T-helper 2 cell (primary cell): ENCODE measurements at places on chromosomes 7 and 10.

GRCh38 chr10:725786-726185 lies 36.3 kb upstream of the DIP2C start:
- no peak for DNase-seq

DNA sequence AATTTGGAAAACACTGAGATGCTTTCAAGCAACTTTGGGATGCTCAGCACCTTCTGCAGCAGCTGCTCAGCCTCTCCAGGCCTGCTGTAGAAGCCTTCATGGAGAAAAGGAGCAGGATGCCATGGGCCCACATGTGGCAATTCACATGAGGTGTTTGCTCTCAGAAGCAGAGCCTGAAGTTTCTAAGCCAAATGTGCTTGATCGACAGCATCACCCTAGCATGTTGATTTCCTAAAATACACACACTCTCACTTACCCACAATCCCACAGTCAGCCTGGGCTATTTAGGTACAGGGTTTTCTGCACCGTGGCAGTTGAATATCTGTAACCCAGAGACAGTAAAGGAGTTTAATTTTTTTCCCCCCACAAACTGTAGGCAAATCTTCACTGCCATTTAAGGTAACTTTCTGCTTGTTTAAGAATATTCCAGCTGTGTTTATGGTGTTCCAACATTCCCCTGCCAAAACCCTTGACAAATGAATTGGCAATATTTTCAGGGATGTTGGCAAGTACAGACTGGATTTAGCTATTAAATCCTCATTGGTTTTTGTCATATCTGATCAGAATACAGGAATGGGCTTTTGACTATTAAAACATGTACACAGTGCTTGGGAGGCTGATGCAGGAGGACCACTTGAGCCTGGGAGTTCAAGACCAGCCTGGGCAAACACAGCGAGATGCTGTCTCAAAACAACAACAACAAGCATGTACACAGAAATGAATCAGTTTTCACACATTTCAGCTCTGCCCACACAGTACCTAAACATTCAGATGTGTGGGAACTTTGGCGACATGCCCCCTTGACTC lies 244.2 kb downstream of the CELF2 start:
- no peak for DNase-seq

DNA sequence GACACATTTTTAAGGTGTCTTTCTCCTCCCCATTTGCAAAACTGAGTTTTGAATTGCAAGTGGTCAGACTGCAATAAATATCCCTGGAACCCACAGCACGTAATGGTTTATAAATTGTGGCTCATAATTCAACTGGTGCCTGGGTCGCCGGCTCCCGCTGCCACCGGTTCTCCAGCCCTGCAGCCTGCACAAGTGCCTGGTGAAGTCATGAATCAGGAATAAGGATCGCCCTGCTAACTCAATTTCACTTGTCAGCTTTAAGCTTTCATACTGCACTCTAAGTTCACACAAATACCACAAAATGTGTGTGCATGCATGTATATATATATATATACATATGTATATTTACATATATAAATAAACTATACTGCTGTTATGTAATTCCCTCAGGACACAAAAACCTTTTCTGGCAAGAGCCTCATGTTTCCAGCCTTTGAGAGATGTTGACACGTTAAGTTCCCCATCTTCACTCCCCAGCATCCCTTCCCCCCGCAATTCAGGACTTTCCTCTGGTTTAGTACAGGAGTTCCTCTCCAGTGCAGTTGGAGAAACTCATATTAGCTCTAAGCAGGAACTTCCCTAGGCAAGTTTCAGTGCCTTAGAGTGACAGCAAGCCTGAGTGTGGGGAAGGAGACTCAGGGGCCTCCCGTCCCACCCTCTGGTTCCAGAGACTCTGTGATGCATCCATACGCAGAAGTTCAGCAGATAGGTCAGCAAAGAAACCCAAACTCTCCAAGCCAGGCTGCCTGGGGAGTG lies 129.2 kb upstream of the UNC5B start:
- no peak for DNase-seq

GRCh38 chr10:61285749-61286148 lies 167.4 kb downstream of the TMEM26 start:
- no peak for DNase-seq

GRCh38 chr7:21198921-21199320 lies 229.0 kb upstream of the SP4 start:
- DNase-seq, result no peak

GRCh38 chr10:35056686-35057085 lies 33.5 kb downstream of the CUL2 start:
- DNase-seq, result no peak

- no peak for DNase-seq
Observed at GRCh38 chr10:19451937-19452336, 364.3 kb upstream of the PLXDC2 start.

DNA sequence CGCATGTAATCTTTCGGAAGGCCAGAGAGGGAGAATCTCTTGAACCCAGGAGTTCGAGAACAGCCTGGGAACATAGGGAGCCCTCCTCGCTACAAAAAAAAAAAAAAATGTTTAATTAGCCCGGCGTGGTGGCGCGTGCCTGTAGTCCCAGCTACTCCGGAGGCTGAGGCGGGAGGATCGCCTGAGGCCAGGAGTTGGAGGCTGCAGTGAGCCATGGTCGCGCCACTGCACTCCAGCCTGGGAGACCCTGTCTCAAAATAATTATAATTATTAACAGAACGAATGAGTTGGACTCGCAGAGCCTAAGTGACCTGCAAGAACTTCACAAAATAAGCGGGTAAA lies 794 bp downstream of the PCGF6 start:
- DNase-seq, result no peak

DNA sequence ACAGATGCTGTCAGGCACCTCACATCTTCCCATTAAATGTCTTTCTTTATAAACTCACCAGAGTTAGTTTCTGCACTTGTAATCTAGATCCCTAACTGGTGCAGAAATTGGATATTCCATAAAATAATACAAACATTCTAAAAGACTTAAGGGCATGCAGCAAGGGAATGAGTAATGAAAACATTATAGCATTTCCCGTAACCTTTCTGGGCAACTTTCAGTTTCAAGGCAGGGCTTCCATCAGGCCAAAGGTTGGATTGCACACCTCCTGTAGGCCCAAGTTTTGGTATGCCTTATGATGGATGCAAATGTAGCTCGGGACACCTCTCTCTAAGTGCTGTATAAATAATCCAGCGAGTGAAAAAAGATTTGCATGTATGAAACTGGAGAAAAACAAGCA lies 129.9 kb upstream of the LYZL2 start:
- DNase-seq, result no peak

DNA sequence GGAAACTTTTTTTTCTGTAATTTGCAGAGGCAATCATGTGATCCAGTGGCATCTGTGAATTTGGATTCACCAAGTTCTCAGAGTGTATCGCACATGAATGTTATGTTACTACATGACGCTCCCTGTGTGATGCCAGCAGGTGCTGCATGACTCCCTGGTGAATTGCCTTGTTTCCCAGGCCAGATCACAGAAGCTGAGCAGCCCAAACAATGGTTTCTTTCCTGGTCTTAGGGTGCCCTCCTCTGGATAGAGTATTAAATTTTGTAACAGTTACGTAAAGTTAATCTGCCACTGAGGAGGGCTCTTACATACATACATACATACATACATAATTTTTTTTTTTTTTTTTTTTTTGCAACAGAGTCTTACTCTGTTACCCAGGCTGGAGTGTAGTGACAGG lies 3.6 kb downstream of the ZSCAN21 start:
- DNase-seq, result no peak

DNA sequence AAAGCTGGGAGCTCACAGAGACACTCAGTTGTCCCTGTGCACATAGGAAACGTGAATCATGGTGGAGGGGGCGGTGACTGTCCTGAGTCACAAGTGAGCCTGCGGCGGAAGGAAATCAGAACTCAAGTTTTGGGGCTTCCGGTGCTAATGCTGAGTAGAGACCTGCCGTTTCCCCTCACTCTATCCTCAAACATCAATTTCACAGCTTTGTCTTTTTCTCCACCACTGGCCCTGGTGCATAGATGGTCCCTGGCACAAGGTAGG lies 21.9 kb downstream of the ADCYAP1R1 start:
- no peak for DNase-seq

- DNase-seq, result no peak
Observed at GRCh38 chr10:120494313-120494710, 37.3 kb downstream of the PLPP4 start.

GRCh38 chr7:151722533-151722932 lies 154.4 kb downstream of the PRKAG2 start:
- DNase-seq, result no peak

DNA sequence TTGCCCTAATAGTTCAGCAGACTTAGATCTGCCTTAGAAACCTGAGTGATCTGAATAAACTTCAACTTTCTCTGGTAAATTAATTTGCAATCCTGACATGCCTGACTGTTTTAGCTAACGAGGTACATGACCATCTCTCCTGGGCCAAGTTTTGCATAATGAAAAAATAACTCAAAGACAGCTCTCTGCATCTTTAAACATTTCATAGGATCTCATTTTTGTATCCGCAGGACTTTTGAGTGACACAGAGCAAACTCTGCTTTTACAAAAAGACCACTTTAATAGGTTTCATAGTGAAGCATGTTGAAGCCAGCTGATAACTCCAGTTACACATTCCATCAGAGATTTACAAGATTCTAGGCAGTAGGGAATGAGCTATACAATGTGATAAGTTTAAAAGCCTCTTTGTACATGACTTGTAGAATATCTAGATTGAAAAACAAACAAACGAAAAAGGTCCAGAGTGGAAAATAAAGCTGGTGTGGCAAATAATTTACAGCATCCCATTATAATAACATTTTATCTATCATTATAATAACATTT lies 2.1 kb downstream of the PRKG1 start:
- DNase-seq, result no peak

- no peak for DNase-seq
Observed at GRCh38 chr7:92973974-92974373, 137.6 kb upstream of the CDK6 start.

DNA sequence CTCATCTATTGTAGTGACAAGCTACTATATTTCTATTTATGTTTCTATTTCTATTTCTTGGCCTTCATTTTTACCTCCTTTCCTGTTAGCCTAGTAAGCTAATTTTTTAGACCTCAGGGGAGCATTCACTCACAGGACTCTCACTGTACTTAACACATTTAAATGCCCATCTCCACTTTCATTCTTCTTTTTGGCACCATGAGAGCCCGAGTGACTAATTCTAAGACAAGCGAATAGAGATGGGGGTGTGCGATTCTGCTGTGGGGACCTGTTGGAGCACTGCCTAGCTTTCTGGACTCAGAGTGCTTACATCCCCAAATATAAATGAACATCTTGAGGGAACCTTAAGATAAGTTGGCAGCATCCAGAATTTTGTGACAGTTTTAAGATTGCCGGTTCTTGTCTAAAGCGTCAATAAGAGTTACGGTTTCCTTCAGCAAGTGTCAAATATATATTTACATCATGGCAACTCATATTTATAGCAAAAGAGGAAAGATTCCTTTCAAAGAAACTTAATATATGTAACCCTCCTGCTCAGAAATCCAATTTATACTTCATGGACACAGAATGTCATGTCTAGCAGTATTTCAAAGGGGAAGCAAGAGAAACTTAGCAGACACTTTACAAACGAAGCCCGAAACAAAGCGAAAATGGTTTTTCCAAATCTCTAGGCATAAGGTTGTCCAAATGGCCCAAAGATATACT lies 54.1 kb upstream of the AFAP1L2 start:
- DNase-seq, result no peak

GRCh38 chr10:122878799-122879338 lies 512 bp downstream of the FAM24B start:
- no peak for DNase-seq

DNA sequence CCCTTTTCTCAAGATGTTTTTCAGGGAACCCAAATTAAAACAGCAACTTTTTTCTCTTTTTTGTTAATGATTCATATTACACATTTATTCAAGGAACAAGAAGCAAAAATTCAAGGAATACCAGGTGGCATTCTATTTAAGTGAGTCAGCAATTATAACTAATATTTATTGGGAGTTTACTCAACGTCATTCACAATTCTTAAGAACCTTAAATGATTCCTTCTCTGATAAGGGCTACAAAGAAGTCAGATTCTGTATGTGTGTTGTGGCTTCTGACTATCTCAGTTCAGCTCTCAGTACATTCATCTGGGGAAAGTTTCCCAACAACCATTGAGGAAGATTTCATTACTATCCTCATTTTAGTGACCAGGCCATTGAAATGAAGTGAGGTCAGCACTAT lies 470.7 kb upstream of the AKR1E2 start:
- no peak for DNase-seq

GRCh38 chr7:128000854-128001265 lies 30.4 kb downstream of the LRRC4 start:
- DNase-seq, result no peak

DNA sequence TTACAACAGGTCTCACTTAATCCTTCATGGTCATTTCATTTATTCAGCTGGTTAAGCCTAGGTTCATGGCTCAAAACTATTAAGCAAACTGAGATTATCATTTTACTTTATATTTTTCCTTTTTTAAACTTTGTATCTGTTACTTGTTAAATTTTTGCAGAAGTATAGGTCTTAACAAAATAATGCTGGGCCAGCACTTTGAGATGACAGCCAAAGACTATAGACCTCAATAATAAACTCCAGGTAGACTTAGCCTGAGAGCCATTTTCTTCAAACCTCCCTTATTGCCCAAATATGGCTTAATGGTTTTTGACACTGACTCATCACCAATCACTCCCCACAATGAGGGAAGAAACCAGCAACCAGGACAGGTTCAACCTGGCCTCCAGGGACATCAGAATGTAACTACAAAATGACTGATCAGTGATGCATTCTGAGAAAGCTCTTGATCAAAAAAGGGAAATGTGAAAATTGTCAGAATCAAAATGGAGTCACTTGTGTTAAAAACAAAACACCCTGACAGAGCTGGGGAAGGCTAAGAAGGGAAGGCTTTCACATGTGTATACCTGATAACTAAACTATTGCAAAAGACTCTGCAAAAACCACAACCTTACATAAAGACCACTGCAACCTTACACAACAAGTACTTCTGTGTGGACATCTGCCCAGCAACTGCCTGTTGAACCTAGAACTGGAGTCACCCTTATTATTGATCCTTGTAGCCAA lies 2.1 kb upstream of the CCDC126 start:
- peak; percentile 90 for DNase-seq

DNA sequence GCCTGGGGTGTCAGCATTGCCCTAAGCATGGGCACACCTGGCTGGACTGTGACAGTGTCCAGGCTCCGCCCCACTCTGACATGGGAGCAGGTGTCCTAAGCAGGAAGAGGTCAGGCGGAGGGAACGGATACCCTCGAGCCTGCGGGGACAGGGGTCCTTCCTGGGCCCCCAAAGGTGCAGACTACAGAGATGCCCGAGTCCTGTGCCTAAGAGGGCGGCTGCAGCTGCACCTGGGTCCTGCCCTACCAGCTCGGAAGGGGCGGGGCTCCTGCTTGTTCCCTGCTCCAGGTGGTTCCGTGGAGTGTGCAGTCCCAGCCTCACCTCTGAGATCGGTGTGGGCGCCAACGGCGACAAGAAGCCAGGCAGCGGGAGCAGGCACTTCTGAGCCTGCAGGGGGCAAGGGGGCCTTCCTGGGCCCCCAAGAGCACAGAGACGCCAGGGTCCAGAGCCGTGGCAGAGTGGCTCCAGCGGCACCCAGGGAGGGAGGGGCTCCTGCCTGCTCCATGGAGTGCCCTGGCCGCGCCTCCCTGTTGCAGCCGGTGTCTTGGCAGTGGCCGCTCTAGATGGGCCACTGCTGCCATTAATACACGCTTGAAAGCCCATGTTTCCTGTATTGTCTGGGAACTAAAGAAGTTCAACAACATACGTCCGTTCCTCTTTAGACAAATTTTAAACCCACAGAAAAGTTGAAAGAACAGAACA lies 64.5 kb upstream of the CACNA2D1 start:
- DNase-seq, result no peak
